ENCODE measurements at places on chromosomes 16 and 17.
A peak's percentile ranks its signal among the peaks of the same experiment; 100 is the strongest.

GRCh38 chr17:29145289-29146073, 34.7 kb downstream of the MYO18A start:
- DNase-seq: peak; percentile 88

DNA sequence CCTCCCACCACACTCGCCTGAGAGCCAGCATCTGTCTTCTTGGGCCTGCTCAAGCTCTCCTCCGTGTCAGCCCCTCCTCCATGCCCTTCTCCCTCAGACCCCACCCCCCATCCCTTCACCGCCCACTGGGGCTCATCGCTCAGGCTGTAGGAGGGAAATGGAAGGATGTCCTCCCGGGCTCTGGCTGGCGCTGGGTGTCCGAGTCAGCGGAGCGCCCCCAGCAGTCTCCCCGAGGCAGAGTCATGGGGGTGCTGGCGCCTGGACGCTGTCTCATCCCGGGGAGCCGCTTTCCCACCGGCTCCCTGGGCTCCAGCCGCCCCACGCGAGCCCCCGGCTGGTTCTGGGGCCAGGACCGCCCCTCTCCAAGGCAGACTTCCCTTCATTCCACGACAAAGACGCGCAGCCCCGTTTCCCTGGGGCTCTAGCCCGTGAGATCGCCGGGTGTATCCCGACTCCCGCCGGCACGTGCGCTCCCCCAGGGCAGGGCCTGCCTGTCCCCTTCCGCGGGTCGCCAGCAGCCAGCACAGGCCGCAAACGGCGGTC, 428 bp upstream of the ANTKMT start:
- DNase-seq: peak; percentile 86

- no peak for DNase-seq
These were observed 366.3 kb downstream of the WWOX start for GRCh38 chr16:78465730-78466129.

DNA sequence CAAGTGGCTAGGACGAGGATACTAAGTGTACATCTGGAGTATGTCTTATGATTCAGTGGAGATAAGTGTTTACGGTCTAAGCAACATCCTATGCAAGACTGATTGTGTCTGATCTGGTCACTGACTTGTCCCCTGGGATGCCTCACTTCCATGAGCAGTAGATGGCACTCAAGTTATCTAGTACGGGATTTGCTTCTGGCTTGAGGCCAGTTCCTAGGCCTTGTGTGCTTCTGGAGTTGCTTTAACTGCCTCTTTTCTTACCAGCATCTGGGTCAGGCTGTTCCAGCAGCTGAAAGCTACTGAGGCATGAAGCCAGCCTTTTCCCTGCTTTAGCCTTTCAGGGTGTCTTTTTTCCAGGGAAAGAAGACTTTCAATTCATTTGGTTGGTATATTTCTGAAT, 23.0 kb downstream of the SUPT6H start:
- DNase-seq: no peak
